ENCODE measurements at places on chromosomes 7 and 10.
A peak's percentile ranks its signal among the peaks of the same experiment; 100 is the strongest.

DNA sequence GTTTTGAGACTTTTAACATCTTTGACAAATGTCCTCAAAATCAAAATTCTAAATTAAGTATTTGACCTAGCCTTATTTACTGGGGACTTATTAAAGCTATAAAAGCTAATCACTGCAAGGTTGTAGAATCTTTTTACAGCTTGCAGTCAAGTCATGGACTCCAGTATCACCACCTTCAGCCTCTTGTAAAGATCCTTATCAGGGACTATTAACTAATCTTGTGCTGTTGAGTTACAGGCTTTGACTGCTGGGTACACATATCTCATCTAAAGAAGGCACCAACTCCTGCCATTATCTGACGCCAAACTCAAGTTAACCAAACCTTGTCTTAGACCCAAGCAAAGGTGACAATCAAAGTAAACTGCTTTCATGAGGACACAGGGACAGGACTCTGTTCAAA, 621.0 kb upstream of the IGFBP3 start:
- no peak for DNase-seq

- DNase-seq = peak; percentile 10
These were observed 560.9 kb downstream of the SDK1 start for GRCh38 chr7:3861941-3862340.

GRCh38 chr10:103877861-103878260, 22.5 kb upstream of the SH3PXD2A start:
- DNase-seq = no peak

DNA sequence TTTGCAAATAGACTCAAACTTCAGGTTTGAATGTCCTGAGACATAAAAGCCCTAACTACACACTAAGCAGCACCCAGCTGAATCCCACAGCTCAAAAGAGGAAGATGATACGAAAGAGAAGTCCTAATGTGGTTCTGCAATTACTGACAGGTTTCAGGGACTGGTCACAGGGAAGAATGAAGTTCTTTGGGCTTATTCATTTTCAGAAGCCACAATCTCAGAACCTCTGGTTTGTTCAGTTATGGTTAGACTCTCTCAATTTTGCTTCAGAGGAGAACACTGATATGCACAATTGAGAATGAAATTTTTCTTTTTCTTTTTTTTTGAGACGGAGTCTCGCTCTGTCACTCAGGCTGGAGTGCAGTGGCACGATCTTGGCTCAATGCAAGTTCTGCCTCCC, 94.6 kb upstream of the FAM180A start:
- DNase-seq = peak; percentile 34

GRCh38 chr7:20229646-20230500, 12.7 kb upstream of the MACC1 start:
- DNase-seq = no peak

DNA sequence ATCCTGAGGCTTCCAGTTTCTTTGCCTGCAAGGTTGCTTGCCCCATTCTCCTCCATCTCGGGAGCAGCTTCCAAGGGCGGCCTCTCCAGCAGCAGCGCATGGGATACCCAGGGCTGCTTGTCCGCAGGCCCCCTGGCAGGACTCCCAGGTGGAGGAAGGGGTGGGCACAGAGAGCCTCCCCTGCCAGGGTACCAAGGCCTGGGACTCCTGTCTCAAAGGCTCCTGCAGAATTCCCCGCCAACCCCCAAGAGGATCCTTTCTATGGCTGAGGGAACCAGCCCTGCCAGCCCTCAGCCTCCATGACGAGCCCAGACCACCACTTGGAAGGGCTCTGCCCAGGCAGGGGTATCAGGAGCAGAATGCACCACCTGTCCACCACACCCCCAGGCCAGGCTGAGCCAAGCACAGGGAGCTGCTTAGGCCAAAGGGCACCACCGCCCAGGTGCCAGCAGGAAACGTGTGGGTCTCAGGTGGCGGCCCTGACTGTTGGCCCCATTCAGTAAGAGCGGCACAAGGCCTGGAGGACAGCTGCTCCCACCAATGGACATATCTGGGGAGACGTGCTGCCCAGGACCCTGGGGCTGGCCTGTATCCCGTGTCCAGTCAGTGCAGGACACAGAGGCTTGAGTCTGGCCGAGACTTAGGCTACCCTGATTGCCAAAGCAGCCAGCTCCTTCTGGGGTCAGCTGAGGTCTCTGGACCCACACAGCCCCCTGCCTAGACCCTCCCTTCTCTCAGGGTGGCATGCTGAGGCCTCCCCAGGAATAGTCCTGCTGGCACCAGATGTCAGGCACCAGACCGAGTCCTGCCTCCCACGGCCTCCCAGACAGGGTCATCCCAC, 33.8 kb upstream of the INPP5A start:
- no peak for DNase-seq

DNA sequence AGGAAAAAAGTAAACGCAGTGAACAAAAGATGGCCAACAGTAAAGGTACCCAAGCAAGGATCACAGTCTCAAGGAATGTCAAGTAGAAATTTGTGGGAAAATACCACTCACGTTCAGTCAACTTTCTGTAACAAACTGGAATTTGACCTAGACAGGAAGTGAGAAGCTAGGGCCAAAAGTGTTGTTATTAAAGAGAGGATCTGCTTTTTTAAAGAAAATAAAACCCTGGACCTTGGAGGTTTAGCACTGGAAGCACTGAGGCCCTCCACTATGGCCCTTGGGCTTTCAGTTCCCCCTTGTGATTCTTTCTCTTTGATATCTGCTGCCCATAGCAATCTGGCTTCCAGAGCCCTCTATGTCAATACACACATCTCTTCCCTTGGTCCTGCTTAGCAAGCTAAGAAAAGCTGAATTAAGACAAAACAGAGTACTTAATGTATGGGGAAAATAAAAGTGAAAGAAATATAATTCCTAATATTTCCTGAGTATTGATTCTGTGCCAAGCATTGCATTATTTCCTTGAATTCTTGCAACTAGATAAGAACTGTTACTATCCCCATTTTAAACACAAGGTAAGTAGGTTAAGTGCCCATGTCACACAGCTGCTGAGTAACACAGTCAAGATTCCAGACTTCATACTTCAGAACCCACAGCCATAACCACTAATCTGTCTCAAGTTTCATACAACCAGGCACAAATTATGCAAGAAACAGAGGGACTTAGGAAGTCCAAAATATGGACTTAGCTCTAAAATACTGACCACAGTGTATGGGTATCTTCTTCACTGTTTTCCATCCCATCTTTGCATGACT, 2.6 kb upstream of the ZNF438 start:
- DNase-seq = no peak

GRCh38 chr7:100983451-100984187, 14.3 kb downstream of the MUC12 start:
- no peak for DNase-seq

Measured in GM13977 (cell line).